NCI-H2081 treated with DMSO at 0.1 percent for 48 hours (cell line): ENCODE measurements at places on chromosomes 4 and X.

- no peak for DNase-seq
Measured at GRCh38 chrX:71228063-71228642, 5.1 kb downstream of the GJB1 start.

GRCh38 chr4:124032035-124032434 lies 635.4 kb downstream of the SPRY1 start:
- DNase-seq = no peak

DNA sequence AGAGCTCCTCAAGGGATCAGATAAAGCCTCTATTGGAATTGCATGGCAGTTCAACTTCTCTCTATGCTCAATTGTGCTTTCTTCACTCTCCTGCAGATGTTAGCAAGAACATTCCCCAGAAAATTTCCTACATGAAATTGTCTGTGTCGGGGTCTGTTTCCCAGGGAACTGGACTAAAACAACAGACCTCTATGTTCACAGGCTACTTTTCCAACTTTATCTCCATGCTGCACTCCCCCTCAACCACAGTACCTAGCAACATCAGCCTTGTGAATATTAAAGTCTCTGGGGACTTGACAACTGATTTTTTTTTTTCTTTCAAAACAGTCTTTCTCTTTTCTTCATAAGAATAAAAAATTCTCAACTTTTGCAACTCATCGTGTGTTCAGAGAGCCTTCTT lies 1470.8 kb upstream of the ADGRL3 start:
- DNase-seq = no peak

DNA sequence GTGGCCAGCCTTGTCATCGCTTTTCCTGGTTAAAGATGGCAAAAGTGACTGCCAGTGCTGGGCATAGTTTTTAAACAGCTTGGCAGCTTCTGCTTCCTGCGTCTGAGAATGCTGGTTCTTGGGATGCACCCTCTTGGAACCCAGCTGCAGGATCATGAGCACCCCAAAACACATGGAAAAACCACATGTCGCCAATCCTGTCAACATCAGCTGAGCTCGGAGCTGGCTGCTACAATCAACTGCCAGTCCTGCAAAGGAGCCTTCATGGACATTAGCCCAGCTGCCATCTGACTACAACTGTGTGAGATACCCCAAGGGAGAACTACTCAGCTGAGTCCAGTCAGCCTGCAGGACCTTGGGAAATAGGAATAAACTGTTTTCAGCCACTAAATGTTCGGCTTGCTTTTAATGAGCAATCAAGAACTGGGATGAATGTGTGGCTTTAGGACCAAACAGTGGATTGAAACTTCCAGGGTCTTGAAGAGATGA lies 31.0 kb downstream of the OSTC start:
- DNase-seq = no peak

GRCh38 chr4:119048446-119048845 lies 87.2 kb upstream of the MYOZ2 start:
- no peak for DNase-seq

- DNase-seq = no peak
Measured at GRCh38 chr4:7850489-7850888, 89.2 kb downstream of the AFAP1 start.

GRCh38 chrX:40088299-40088625 lies 9.5 kb downstream of the BCOR start:
- no peak for DNase-seq

- DNase-seq = no peak
Measured at GRCh38 chr4:51842167-51842553, 793 bp upstream of the DCUN1D4 start.
